ENCODE measurements at places on chromosomes 12 and 14. TPM values are rescaled to one million over a fixed set of nuclear protein-coding genes. Genes with fewer than 3 reads are reported as not detected.

The DCD gene
- not detected for polyA plus RNA-seq

The TAPBPL gene
- 125 TPM for polyA plus RNA-seq

The MYF6 gene
- not detected for polyA plus RNA-seq

The KRT2 gene
- not detected for polyA plus RNA-seq

The CD27 gene
- polyA plus RNA-seq, result 264 TPM

The ENDOU gene
- not detected for polyA plus RNA-seq

The RAB3IP gene
- polyA plus RNA-seq, result 27.1 TPM

The SLC25A47 gene
- polyA plus RNA-seq, result not detected

The LMO3 gene
- not detected for polyA plus RNA-seq

The KLRC3 gene
- not detected for polyA plus RNA-seq

The SSPN gene
- polyA plus RNA-seq, result 149 TPM

The SPIC gene
- polyA plus RNA-seq, result not detected

The SIX1 gene
- polyA plus RNA-seq, result not detected

The ASCL1 gene
- not detected for polyA plus RNA-seq

The CDCA4 gene
- polyA plus RNA-seq, result 11.4 TPM

The SLCO1B1 gene
- not detected for polyA plus RNA-seq

The P2RX7 gene
- polyA plus RNA-seq, result 3.8 TPM

The USP30 gene
- 16.0 TPM for polyA plus RNA-seq

The C14orf132 gene
- 0.04 TPM for polyA plus RNA-seq

The TAS2R13 gene
- polyA plus RNA-seq, result not detected

The PZP gene
- polyA plus RNA-seq, result not detected

The MSI1 gene
- polyA plus RNA-seq, result not detected

The CLEC2A gene
- polyA plus RNA-seq, result not detected

The ATP2B1 gene
- polyA plus RNA-seq, result 102 TPM

The RNASE4 gene
- polyA plus RNA-seq, result 9.0 TPM

The KCNMB4 gene
- polyA plus RNA-seq, result 0.19 TPM

The BDKRB2 gene
- not detected for polyA plus RNA-seq

The NPAS3 gene
- not detected for polyA plus RNA-seq

The FAM90A1 gene
- not detected for polyA plus RNA-seq

The VRTN gene
- polyA plus RNA-seq, result not detected

All from IgD-negative memory B cell (primary cell).